ENCODE measurements at places on chromosomes 2 and 18.

GRCh38 chr18:77068321-77069312 lies 64.0 kb downstream of the MBP start:
- DNase-seq = peak; percentile 53

DNA sequence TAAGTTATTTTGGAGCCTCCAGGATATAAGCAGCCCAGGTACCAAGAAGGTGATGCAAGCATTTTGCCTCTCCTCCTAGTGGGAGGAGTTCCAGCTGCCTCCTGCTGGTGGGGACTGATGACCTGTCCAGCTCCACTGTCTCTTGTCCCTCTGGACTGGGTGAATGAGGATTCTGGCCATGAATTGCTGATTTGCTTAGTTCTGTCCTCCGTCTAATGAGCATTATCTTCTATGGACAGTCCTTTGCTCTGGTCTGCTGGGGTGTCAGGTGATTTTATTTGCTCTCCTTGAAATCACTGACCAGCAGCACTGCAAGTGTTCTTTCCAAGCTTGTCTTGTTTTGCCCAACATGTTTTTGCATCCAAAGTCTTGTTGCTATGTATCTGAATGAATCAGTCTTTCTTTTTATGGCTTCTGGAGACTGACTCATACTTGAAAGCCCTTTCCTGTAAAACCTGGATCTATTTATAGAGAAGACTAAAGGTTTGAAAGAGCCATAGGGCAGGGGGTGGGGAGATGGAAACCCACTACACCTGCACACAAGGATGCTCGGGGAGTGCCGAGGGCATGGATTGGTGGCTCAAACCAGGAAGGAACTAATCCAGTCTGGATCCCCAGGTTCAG lies 40.5 kb upstream of the EFHD1 start:
- no peak for DNase-seq

DNA sequence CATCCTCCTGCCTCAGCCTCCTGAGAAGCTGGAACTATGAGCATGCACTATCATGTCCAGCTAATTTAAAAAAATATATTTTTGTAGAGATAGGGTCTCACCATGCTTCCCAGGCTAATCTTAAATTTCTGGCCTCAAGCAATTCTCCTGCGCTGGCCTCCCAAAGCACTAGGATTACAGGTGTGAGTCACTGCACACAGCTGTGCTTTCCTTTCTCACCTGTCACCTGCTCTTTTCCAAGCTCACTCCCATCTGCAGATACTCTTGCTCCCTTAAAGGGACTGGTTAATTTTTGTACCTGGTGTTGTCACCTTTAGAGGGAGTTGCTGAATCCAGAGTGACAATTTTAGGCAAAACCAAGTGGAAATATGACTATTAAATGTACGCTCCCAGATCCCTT lies 178.2 kb downstream of the LOXHD1 start:
- DNase-seq = no peak

DNA sequence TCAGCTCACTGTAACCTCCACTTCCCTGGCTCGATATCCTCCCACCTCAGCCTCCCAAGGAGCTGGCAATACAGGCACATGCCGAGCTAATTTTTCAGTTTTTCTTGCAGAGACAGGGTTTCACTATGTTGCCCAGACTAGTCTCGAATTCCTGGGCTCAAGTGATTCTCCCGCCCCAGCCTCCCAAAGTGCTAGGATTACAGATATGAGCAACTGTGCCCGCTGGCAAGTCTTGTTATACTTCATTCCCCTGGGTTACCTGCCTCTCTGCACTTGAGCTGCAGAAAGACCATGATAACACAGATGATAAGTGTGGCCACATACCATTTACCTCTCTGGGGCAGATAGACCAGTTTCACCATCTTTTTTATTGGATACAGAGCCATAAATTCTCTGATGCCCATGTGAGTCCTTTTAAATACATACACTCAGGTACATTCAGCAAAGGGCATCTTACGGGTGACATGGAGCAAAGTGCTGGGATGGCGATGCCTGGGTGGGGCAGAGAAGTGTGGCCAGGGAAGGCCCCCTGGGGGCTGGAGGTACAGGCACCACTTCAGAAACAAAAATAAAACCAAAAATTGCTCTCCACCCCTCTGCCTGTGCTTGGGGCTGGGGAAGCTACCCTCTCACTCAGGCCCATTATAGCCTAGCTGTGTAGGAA lies 20.4 kb downstream of the CCT7 start:
- no peak for DNase-seq

DNA sequence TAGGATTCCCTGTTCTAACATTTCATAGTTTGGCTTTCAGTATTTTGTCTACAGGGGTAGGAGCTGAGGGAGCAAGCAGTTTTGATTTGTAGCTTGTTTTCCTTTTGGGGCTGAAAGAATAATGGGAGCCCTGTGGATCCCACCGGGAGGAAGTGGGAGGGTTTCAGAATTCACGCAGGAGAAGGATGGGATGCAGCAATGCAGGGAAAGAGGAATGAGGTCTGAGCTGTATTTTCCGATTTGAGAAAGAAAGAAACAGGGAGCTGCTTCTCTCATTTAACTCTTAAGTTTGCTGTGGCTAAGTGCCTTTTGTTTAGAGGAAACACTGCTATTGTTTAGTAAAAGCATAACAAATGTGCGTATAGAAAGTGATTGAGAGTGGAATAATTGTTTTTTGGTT lies 141.0 kb downstream of the ADCYAP1 start:
- DNase-seq = no peak

DNA sequence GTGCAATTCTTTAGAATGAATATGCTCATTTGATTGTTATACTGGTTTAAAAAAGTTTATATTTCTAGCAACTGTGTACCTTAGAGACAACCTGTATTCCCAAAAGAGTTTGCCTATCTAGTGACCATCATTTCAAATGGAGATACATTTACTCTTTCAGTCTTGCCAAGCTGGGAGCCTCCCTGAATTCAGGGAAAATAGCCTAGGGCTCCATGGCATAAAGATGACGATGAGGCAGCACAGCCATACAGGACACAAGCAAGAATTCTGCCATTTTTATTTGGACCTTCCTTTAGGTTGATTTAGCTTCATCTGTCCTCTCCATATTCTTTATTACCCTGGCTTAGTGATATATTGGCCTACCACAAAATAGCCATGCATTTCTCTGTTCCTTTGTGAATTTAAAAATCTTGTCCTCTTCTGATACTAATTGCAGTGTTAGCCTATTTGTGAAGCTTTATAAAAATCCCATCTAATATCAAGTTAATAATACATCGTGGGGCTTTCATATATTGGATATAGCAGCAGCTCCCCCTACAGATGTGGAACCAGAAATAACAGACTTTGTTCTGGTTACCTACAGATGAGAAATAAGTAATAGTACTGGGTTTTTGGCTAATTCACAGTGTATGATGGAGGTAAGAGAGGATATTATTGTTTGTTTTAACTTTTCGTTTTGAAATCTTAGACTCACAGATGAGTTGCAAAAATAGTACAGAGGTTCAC lies 1661.9 kb upstream of the PIK3C3 start:
- DNase-seq = no peak

GRCh38 chr2:24866946-24867345 lies 53.1 kb downstream of the ADCY3 start:
- no peak for DNase-seq

GRCh38 chr18:47081578-47081977 lies 46.2 kb upstream of the ELOA2 start:
- DNase-seq = no peak

- no peak for DNase-seq
These were observed 25.2 kb downstream of the FECH start for GRCh38 chr18:57561261-57561660.

DNA sequence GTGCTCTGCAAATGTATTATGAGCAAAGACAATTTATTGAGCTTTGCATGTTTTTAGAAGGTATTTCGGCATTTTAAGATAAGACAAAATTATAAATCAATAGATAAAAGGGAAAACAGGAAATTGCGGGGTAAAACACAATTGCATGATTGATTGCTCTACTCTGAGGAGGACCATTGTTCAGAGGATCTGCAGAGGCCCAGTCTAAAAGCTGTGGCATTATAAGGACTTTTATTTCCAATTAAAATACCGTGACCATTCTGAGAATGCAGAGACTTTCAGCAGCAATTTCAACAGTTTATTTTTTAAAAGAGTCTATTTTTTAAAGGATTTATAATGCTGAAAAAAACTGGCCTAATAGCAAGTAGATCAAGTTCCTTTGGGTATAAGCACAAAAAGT lies 62.0 kb downstream of the TPGS2 start:
- DNase-seq = no peak

DNA sequence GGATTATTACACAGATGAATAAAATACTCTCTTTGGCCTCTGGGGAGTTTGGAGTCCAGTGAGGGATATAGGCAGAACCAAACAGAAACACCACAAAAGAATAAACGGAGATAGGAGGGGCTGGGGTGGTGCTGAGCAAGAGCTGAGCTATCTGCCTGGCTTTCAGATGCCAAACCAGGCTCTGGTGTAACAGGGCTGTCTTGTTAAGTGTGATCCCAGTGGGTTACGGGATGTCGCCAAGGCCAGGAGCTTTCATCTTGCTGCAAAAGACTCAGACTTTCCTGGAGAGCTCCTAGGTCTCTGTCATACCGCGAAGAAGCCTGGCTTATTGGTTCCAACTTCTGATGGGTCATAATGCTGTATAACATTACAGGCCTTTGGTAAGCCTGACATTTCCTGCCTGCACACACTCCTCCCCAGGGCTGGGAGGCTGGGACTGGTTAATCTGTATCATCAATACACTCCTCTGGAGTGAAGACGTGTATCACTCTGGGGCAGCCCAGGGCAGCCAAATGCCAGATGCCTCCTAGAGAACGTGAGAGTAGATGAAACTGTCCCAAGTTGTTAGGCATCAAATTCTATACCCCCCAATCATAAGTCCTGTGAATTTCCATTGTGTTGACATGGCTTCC lies 60.5 kb downstream of the STPG4 start:
- no peak for DNase-seq

GRCh38 chr2:195413422-195413821 lies 243.6 kb upstream of the SLC39A10 start:
- no peak for DNase-seq

GRCh38 chr18:10525371-10525691 lies 496 bp upstream of the NAPG start:
- DNase-seq = no peak

GRCh38 chr18:26262156-26262555 lies 35.9 kb downstream of the TAF4B start:
- no peak for DNase-seq

DNA sequence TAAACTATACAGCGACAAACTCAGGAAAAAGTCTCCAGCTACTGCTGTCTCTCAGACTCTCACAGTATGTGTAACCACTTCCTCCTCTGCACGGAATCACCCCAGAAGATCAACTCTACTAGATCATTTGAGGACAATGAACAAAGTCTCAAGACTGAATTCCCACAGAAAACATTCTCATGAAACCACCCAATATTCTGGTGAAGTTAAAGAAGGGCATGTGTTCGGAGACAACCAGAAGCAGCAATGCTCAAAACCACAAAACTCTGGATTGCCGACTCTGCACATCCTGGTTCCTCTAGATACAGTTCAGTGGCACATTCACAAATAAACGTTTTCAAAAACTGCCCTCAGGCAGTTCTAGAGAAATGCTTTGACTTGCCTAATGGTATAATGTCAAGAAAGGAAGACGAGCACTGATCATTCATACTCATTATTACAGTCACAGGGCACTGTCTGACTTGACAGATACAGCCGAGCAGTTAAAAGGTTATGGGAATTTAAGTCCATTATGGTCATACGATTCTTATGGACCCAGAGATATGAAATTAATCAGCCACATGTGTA lies 91.9 kb upstream of the STK17B start:
- DNase-seq = peak; percentile 78

GRCh38 chr2:62119311-62119974 lies 76.5 kb upstream of the B3GNT2 start:
- peak; percentile 5 for DNase-seq

DNA sequence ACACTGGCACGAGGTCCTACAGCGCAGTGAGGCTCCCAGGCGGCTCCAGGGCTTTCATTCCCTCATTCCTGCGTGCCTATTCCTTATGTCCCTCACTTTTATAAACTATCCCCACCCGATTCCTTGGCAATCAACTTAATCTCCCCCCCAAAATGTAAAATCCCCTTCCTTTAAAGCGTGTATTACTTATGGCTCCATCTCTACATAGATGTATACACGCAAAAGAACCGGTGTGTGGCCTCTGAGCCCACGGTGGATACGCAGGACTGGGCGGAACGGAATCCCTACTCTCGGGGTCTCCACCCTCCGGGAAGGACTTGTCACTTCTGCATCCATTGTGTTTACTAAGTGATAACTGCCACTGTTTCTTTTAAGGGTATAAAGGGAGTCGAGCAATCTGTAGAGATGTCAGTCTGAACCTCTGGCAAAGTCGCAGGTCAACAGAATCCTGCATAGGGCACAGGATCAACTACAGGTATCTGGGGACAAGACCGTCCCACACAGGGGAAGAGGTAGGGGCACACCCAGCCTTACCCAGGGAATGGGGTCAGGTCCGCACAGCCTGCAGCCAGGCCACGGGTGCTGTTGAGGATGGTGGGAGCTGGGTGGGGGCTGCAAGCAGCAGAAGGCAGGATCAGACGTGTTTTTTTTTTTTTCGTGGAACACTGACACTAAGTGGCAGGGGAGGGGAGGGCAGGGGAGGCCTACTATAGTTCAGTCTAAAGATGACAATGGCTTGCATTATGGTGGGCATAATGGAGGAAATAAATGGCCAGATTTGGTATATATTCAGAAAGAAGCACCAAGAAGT lies 42.1 kb downstream of the HDLBP start:
- DNase-seq = no peak

DNA sequence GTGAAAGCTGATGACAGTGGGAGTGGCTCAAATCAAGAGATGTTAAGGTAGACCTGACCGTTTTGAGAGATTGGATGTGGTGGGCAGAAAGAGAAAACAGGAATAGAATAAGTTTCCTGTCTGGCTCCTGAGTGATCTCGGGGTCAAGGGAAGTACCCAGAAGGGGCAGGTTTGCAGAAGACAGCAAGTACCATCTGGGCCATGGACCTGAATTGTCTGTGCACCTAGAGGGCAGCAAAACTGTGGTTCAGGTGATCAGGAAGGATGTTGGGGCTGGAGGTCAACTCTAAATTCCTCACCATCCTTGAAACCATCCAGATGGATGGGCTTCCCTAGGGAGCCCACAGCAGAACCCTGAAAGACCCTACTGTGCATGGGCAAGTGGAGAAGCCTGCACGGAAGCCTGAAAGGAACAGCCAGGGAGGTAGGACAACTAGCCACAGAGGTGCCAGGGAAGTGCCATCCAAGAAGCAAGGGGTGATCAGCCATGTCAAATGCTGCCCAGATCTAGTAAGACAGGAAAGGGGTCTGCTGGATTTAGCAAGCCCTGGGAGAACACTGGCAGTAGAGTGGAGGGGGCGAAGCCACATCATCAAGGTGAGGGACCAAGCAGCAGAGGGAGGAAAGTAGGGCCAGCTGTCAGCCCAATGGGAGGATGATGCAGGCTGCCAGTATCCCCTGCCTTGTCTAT lies 8.0 kb downstream of the TEX261 start:
- DNase-seq = no peak

- DNase-seq = no peak
These were observed 50.0 kb downstream of the TWIST2 start for GRCh38 chr2:238897911-238898311.

GRCh38 chr2:30218338-30218713 lies 13.0 kb upstream of the LBH start:
- no peak for DNase-seq
